ENCODE measurements at places on chromosomes 12 and 14.

DNA sequence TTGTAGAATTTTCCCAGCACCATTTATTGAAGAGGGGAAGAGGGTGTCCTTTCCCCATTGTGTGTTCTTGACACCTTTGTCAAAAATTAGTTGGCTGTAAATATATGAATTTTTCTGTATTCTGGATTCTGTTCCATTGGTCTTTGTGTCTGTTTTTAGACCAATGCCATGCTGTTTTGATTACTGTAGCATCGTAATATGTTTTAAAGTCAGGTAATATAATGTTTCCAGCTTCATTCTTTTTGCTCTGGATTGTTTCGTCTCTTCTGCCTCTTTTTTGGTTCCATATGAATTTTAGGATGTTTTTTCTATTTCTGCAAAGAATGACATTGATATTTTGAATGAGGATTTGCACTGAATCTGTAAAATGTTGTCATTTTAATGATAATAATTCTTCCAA is 331.9 kb upstream of the RGS6 start:
- no peak for DNase-seq

- DNase-seq: no peak
Measured at GRCh38 chr12:116665666-116666304, 72.1 kb downstream of the SPRING1 start.

GRCh38 chr12:70854138-70854537 is 66.4 kb downstream of the PTPRR start:
- no peak for DNase-seq

DNA sequence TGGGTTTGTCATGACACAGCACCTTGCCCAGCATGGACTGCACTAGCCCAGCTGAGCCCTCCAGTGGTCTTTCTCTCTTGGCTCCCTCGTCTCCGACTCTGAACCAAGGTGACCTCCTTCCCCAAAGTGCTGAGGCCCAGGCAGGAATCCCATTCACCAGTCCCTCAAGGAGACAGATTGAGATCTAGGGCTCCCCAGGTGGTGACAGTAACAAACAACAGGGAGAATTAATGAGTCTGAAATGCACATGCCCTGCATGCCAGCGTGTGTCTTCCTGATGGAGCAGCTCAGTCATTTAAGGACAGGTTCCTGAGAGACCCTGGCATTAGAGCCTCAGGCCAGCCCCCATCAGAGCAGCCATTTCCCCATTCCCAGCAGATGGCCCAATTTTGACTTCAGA is 51.4 kb upstream of the OAS1 start:
- DNase-seq: no peak

- DNase-seq: no peak
Measured at GRCh38 chr12:99128246-99128802, 483.2 kb downstream of the APAF1 start.

GRCh38 chr12:16833376-16834015 is 227.5 kb upstream of the LMO3 start:
- DNase-seq: peak; percentile 0

DNA sequence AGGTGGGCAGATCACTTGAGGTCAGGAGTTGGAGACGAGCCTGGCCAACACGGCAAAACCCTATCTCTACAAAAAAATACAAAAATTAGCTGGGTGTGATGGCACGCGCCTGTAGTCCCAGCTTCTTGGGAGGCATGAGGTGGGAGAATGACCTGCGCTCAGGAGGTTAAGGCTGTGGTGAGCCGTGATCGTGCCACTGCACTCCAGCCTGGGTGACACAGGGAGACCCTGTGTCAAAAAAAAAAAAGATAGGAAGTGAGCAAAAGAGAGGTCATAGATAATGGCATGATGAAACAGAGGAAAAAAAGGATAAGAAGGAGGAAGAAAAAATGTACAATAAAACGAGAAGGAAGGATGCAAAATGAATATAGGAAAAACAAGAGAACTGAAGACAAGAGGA is 159.5 kb downstream of the ETV6 start:
- no peak for DNase-seq

DNA sequence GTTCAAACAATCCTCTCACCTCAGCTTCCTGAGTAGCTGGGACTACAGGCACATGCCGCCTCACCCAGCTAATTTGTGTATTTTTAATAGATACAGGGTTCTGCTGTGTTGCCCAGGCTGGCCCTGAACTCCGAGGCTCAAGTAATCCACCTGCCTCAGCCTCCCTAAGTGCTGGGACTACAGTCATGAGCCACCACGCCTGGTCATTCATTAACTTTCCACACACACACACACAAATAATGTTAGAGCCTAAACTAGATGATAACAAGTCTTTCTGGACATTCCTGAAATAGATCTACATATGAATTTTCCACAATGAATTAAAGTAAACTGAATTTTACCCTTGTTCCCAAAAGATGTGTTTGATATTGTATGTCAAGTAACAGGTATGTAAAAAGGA is 776.0 kb downstream of the GALC start:
- no peak for DNase-seq

DNA sequence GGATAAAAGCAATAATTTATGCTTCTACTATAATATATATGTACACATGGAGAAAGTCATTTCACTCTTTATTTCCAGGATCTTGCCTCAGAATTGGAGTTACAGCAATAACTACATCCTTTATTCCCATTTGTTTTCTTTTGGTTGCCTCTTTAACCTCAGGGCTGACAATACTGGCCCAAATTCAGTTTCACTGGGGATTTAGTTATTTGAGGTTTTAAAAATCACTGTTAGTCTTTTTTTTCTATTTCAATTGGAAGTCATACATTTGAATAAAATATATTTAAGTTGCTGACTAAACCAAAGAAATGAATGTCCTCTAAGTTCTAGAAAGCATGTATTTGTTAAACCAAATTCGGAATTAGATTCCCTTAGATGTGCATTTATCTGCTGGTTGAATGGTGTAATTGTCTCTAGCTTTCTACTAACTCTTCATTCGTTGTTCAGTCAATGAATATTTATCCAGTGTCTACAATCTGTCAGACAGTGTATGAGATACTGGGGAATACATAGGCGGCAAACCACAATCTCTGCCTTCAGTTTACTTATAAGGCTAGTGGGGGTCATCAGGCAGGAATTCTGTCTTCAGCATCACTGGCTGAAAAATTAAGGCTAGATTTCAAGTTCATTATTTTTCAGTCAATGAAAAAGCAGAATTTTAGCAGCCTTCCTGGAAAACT is 190.8 kb upstream of the ARHGAP5 start:
- no peak for DNase-seq

- DNase-seq: no peak
Measured at GRCh38 chr14:68927956-68928675, 51.0 kb downstream of the ACTN1 start.

- DNase-seq: no peak
Measured at GRCh38 chr14:24388474-24389179, 10.2 kb upstream of the NYNRIN start.

DNA sequence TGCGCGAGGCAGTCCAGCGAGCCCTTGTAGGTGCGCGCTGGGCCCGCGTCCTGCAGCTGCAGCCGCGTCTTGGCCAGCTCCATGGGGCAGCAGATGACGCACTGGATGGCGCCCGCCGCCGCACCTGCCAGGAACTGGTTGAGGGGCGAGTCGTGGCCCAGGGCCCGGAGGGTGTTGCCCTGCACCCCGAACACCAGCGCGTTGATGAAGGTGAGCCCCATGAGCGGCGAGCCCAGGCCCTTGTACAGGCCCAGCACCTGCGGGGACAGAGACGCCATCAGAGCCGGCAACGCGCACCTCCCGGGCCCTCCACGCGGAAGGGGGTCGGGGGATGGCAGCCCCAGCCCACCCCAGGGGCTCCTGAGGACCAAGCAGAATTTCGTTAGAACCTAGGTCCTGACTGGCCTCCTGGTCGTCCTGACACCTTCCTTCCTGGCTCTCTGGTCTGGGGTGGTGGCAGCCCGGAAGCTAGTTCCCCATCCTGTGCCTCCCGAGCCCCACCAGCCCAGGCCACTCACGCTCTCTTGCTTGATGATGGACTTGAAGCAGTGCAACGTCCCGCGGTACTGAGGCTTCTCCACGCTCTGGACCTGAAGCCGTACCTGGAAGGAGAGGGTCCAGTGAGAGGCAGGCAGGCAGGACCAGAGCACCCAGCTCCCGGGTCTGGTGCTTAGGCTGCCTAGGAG is 13.3 kb downstream of the SLC25A29 start:
- DNase-seq: no peak

GRCh38 chr14:94522115-94522724 is 13.0 kb upstream of the SERPINA12 start:
- no peak for DNase-seq

DNA sequence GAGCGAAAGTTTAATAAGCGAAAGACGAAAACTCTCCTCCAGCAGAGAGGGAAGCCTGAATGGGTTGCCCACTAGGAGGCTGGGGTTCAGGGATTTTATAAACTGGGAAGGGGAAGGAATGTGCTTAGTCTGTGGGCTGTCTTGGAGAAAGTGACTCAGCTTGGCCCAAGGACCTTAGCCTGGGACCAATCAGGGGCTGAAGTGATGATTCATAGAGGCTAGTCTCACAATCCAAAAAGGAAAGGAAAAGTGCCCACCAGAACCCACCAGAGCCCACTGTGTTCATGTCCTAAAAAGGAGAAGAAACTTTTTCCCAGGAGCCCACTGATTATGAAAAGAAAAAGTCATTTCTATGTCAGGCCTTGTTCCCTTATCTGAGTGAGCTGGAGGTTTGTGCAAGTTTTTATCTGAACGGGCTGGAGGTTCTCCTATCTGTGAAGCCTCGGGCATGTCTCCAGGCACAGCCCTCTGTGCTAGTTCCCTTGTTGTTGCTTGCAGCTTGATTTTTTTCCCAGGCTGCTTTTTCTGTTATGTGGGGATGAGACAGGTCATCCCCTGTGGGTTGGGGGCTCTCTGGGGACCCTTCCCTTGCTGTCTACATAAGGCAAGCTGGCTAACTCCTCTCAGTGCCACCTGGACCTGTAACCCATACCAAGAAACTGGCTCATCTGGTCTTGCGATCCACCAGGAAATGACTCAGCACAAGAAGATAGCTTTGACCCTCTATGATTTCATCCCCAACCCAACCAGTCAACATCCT is 8.3 kb upstream of the GOLGA5 start:
- no peak for DNase-seq

DNA sequence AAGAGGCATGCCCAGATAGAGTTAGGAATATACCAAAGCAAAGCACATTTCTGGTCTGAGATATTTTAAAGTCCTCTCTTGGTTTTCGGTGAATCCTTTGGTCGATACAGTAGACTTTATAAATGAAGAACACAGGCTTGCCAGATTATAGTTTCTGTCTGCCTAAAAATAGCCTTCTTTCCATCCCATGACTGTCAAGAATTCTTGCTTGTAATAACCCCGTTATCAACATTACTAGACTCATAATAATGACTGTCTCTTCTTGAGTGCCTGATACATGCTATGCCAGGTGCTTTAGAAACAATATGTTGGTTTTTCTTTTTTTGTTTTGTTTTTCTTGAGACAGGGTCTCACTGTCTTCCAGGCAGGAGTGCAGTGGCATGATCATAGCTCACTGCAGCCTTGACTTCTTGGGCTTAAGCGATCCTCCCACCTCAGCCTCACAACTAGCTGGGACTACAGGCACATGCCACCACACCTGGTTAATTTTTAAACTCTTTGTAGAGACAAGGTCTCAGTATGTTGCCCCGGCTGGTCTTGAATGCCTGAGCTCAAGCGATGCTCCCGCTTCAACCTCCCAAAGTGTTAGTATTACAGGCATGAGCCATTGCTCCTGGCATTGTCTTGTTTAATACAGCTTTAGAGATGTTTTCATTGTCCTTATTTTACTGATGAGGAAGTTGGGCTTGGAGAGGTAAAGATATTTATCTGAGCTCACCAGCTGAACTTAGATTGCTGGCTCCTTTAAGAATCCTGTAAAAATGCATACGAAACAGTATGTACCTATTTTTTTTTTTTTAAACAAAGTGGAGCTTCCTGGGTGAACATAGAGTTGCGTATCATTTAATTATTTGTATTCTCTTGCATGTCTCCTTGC is 30.4 kb downstream of the CHST11 start:
- no peak for DNase-seq

DNA sequence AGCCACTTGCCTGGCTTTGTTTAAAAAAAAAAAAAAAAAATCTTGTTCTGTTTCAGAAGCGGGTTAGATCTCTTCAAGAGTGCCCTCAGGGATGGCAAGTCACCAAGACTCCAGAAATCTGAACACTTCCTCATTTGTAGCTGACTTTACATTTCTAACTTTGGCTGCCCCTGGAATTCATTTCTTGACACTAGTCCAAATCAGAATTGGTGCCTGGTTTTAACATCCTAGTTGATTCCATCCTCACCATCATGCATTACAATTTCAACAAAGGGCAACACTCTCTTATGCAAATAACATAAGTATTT is 295.5 kb downstream of the RMST start:
- no peak for DNase-seq

DNA sequence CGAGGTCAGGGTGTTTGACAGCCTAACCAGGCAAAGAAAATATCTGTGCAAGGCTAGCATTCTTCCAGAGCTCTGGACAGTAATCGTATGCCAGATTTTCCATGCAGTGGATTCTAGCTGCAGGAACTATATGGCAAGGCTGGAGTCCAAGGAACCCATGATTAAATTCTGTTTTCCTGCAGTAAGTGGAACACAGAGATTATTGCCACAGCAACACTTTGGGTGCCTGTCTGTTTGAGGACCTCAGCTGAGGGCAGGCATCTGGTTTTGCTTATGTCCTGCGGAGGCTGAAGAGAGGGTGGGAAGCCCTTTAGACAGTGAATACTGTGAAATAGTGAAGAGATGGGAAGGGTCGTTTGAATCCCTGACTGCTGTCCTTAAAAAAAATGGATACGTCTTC is 104.4 kb downstream of the DAD1 start:
- DNase-seq: no peak

- DNase-seq: peak; percentile 44
Measured at GRCh38 chr12:89663577-89664357, 44.9 kb downstream of the ATP2B1 start.

DNA sequence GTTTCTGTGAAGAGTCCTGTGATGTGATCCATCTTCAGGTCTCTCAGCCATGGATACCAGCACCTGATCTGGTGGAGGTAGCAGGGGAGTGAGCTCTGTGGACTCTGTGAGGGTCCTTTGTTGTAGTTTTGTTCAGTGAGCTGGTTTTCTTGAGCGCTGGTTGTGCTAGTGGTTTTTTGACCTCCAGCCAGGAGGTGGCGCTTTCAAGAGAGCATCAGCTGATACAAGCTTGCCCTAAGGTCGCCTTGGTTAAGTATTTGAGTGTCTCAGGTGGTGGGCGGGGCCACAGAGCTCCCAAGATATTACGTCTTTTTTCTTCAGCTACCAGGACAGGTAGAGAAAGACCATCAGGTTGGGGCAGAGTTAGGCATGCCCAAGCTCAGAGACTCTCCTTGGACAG is 139.7 kb downstream of the TTLL5 start:
- peak; percentile 6 for DNase-seq

Data from activated CD4-positive, alpha-beta T cell treated with anti-CD3 and anti-CD28 coated beads, Interleukin-2, amount 50 U/mL, for 16 hours (primary cell).